ENCODE measurements at places on chromosomes 12 and 14.

GRCh38 chr14:94685681-94686485, 73.7 kb downstream of the SERPINA3 start:
- DNase-seq: no peak

GRCh38 chr12:85466890-85467289, 186.9 kb downstream of the ALX1 start:
- no peak for DNase-seq

GRCh38 chr14:75339059-75339458, 60.4 kb downstream of the FOS start:
- DNase-seq: peak; percentile 32

DNA sequence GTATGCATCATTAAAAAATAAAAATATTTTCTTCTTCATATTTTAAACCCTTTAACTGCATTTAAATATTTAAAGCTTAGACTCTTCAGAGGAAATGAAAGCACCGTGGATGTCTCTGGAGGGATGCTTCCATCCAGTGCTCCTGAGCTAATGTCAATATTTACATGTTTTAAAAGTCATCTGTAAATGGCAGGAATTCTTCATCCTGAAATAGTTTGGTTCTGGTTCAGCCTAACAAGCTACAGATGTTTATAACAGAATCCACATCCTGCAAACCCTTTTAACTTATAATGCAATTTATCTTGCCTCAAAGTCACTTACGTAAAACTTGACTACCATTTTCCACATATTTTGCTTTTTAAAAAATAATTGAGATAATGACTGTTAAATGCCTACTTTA, 1207.3 kb downstream of the SLC16A7 start:
- DNase-seq: peak; percentile 0

GRCh38 chr12:4250691-4251090, 22.9 kb upstream of the CCND2 start:
- no peak for DNase-seq

- DNase-seq: peak; percentile 68
Measured at GRCh38 chr12:53989227-53990113, 4.5 kb downstream of the HOXC10 start.

GRCh38 chr14:38171197-38171596, 36.5 kb upstream of the SSTR1 start:
- peak; percentile 10 for DNase-seq

GRCh38 chr14:72680853-72681640, 212.9 kb downstream of the DPF3 start:
- DNase-seq: no peak

- peak; percentile 18 for DNase-seq
Measured at GRCh38 chr12:82527165-82527780, 159.4 kb upstream of the TMTC2 start.

DNA sequence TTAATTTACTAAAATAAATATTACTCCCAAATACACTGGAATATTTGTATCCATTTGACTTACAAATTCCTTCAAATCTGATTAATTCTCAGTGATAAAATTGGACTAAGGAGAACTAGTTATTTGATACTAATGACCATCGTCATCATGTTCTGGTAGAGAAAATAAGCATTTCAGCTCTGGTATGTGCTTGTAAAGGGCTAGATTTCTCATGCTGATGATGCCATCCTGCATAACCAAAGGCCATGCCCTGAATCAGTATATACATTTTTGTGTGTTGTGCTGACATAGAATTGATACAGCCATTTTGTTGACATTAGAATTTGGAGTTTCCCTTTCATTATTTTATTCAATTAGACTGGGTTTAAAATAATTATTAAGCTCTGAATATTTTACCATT, 148.9 kb downstream of the PCNX1 start:
- DNase-seq: no peak

GRCh38 chr12:52423035-52423434, 11.1 kb downstream of the KRT75 start:
- DNase-seq: no peak

DNA sequence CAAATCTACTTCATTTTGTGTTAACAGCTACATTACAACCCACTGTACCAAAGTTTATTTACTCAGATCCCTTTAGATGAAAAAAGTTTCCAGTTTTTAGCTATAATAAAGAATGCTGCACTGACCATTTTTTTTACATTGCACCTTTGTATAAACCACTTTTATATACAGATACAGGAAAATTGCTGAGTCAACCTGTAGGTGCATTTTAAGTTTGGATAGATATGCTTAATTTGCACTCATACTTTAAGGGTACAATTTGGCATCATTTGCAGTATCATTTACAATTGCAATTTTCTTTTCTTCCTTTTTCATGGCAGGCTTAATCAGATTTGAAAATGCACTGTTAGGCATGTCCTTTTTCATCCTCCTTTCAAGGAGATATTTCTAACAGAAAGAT, 257.8 kb upstream of the LMO3 start:
- DNase-seq: no peak

Data from AG08396 (cell line).